ENCODE measurements at places on chromosomes 4 and X.

- no peak for DNase-seq
Measured at GRCh38 chrX:100895365-100896075, 21.4 kb upstream of the NOX1 start.

- no peak for DNase-seq
Measured at GRCh38 chr4:166290426-166290825, 417.4 kb downstream of the TLL1 start.

DNA sequence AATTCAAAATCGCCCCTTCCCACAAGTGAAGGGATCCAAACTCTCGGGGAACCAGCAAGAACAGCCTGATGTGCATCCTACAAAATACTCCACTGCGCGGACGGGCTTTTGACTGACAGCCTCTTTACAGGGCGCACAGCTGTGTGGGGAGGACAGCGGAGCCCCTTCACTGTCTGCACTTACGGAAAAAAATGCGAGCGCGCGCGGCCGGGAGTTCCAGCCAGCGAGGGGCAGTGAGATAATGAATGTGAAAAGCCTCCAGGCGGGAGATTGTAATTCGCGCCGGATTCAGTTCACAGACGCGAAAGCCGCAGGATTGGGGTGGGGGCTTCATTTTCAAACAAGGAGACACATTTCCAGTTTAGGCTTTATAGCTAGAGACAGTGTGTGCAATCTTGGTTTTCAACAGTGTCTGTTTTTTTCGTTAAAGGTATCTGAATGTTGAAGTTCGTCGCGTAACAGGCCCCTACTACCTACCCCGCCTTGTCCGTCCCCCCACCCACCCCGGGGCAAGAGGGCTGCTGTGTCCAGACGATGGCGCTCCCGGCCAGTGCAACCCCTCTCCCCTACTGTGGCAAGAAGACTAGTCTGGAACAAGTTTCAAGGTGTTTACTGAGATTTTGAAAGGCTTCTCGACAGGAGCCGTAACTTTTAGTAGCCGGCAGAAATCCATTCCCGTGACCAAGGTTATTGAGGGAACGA lies 1.7 kb upstream of the GPR50 start:
- DNase-seq, result no peak

DNA sequence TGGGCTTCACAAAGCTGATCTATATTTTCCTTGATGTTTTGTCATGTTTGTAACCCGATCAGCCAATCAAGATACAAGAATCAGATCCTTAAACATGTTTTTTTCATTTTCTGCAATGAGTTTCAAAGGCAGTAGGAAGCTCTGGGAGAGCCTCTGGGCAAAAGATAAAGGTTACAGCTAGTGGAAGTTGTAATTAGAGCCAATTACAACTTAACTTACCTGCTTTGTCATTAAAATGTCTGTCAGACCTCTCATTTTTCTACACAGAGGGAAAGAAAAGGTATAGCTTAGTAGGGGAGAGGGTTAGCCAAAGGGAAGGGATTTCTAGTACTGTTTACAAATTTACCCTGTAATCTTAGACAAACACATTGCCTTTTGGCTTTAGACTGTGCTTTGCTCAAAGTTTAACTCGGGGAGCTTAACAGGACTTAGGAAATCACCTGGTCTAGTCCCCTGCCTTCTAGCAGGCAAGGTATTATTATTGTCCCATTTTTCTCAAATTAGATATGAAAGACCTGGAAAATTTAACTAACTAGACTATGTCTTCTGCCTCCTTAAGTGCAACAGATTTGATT lies 55.8 kb downstream of the FGF16 start:
- no peak for DNase-seq

DNA sequence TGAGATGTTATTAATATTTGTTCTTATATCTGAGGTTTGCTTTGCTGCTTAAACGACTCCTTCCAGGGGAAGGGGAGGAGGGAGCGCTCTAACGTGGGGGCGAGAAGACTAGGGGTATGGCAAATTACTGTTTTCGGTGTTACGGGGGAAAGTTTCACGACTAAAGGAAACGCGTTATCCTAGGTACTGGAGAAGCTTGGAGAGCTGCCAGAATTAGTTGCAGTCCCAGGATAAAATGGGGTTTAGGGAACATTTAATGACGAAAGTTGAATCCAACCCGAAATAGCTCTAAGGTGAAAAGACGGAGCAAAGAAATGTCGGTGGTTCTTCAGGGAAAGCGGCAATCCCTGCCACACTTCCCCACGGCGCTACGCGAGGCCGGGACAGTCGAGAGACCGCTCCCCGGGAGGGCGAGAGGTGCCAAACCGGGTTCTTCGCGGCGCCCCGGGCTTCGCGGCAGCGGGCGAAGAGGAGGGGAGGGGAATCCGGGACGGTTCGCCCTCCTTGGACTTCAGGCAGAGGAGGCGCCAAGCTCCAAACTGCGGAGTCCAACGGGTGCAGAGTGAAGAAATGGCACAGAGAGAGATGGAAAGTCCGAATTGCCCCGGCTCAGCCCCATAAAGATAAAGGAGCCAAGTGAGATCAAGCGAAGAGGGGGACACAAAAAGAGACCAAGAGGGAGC lies 724 bp downstream of the THOC2 start:
- DNase-seq, result no peak

GRCh38 chrX:72399816-72400215 lies 94.1 kb upstream of the CITED1 start:
- DNase-seq, result no peak

- no peak for DNase-seq
Measured at GRCh38 chr4:15398001-15398400, 29.8 kb upstream of the C1QTNF7 start.

GRCh38 chrX:51837921-51838320 lies 55.5 kb upstream of the MAGED1 start:
- no peak for DNase-seq

DNA sequence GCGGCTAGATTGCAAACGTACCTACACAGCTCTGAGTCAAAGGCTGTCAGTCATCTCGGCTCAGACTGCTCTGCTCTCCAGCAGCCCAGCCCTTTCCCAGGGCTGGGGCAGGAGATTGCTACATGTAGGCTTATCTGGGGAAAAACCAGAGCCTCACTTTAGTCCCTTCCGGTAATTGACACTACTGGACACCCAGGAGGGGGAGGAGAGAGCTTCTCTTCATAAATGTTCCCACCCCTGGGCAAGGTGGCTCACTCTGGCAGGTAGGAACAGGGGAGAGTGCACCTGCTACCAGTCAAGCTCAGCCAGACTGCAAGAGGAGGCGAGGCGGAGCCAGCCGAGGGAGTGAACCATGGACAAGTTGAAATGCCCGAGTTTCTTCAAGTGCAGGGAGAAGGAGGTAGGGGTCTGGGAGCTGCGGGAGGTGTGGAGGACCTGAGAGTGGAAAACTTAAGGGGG lies at the start of gene SLC6A14:
Gene SLC6A14, plus strand, starts transcription at position 249 of the 459 bp plus-strand sequence. Its CDS starts 104 bp downstream, at position 353.
- DNase-seq, result peak; percentile 27

GRCh38 chr4:22947851-22948250 lies 255.1 kb downstream of the GBA3 start:
- DNase-seq, result no peak

DNA sequence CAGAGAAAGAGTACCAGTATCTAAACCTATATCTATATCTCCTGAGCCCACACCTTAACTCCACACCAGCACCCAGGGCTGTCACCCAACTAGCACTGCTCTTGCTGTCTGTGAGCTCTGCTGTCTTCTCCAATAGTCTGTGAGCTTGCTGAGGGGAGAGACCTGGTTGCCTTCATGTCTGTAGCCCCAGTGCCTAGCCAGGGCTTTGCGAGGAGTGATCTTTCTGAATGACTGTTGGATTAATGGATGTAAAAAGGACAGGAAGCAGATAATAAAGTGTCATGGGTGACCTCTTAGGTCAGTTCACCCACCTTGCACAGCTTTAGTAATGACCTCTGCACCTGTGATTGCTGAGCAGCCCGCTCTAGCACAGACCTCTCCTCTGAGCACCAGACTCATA lies 30.5 kb downstream of the CNGA2 start:
- no peak for DNase-seq

DNA sequence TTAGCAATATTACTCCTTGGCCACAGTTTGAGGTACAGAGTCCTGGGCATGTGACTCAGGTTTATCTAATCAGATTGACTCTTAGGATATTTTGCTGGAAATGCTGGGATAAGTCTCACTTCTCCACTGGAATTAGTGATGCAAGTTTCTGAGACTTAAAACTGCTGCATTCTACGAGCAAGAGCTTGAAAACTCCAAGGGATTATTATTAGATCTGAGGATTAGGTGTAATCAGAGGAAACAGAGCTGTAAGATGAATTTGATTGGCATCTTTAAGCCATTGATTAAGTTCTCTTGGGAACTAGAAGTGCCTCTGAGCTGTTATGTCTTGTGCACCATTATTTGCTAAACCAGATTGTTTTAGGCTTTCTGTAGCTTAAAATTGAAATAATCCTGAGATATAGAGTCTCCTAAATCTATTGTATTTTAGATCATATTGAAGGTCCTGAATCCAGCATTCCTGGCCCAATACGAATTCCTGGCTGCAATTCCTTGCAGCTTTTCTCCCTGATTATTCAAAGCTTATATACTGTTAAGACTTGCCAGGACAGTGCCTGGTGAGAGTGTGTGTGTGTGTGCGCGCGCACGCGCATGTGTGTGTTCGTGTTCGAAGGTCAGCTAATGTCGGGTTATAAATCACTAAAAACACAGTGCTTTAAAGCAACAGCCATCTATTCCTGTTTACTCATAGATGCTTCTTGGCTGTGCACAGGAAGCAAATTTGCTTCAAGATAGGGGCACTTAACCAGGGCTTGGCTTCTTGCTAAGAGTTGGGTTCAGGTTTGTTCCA lies 735.1 kb downstream of the STIM2 start:
- no peak for DNase-seq

DNA sequence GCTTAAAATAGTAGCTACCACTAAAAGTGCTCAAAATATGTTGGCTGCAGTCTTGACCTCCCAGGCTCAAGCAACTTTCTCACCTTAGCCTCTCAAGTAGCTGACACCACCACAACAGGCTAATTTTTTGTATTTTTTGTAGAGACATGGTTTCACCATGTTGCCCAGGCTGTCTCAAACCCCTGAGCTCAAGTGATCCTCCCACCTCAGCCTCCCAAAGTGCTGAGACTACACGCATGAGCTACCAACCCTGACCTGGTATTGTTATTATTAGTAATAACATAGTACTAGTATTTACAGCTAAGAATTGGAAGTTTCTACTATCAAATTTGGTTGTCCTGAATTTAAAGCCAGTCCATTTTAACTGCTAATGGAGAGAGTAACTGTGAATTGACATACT lies 18.0 kb downstream of the STAP1 start:
- no peak for DNase-seq

- DNase-seq, result no peak
Measured at GRCh38 chr4:168632301-168632725, 135.5 kb downstream of the PALLD start.

DNA sequence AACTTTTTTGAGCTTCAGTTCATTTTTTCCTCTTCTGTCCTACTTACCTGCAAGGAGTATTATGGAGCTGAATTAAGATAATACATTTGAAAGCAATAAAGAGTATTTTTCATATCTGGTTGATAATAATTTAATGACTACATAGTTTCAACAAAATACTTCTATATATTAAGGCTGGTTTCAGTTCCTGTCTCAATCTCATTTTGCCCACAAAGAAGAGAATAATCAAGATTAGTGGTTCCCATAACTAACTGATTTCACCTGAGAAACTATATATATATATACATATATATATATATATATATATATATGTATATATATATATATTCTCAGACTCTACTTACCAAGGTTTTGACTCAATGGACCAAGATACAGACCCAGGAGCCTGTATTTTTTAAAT lies 87.7 kb upstream of the ATOH1 start:
- no peak for DNase-seq

DNA sequence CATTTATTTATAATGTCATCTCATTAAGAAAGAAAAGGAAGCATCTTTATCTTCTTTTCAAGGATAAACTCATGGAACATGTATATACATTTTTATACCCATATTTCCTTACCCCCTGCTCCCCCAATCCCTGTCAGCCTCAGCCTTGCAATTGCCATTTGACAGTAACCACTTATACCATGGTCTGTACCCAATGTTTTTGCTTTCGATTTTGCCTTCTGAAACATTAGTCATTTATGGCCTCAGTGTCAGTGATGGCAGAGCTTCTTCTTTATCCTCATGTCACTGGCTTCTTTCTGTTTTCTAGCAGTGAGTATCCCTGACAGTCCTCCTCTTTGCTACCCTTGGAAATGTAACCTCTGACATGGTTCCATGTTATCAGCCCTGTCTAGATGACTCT lies 228.4 kb downstream of the SPRY1 start:
- DNase-seq, result no peak

DNA sequence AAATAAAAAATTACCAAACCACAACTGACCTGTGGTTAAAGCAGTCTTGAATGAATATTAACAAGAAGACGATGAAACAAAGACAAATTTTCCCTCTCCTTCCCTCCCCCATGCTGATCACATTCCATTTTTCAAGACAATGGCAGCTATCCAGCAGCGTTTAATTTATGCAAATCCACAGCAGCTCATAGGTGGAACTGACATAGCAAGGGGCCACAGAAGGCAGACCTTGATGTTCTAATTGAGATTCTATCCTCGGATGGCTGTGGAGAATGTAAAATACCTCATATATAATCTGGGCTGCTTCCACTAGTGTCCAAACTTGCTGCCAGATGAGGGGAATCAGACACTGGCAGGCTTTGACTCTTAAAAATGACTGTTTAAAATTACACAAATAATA lies 211.5 kb downstream of the CHRDL1 start:
- no peak for DNase-seq

DNA sequence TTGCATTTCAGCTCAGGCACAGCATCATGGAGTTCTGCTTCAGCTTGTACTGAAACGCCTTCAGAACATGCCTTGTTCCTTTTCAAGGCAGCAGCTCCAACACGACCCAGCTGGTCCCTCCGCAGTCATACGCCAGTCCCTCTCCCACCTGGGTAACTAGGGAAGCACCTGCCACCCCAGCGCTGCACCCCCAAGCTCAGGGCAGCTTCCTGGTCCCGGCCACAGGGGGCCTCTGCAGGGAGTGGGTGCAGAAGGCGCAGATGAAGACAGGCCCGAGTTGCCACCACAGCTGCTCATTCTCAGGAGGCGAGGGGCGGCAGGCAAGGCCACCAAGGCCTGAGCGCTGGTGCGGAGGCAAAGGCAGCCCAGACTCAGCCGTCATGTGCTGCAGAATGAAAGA lies 21.8 kb downstream of the WDR1 start:
- peak; percentile 81 for DNase-seq

- DNase-seq, result no peak
Measured at GRCh38 chrX:3592184-3592583, 121.3 kb downstream of the PRKX start.

GRCh38 chrX:112696481-112696880 lies 16.7 kb upstream of the LHFPL1 start:
- DNase-seq, result no peak

DNA sequence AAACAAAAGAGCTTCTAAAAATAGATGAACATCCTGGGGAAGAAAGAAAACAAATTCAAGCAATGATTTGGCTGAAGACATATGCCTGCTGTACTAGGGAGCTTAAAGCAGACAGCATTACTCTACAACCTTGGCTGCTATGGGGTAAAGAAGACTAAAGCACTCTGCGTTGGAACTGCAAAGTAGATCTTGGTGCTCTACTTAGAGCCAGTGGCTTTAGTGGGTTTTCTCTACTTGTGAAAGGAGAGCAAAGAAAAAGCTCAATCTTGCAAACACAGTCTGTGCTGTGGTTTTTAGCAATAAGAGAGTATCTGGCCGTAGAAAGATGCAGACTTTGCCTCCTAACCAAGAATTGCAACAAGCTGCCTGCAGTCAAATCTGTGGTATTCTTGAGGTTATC lies 334.7 kb upstream of the NDST3 start:
- no peak for DNase-seq

GRCh38 chr4:176781739-176782100 lies 11.0 kb downstream of the VEGFC start:
- no peak for DNase-seq

All from posterior cingulate gyrus (tissue), 11 donors.